ENCODE measurements at places on chromosomes 11 and 22.

DNA sequence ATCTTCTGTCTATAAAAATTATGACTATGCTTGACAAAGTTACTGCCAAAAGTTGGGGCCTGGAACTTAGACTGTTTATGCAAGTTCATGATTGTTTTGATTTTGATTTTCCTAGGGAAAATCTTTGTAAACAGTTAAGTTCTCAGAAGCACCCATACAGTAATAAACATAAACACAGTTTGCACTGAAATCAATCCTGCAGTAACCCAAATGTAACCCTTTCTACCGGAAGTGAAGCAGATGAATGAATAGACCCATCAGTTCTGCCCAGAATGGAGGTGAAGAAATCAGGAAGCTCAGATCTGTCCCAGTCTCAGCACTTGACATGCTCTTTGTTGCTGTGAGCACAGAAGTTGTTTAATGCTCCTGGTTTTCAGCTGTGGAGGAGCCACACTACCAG is 24.6 kb upstream of the C11orf96 start:
- no peak for DNase-seq

GRCh38 chr11:35303596-35304385 is 115.6 kb downstream of the SLC1A2 start:
- no peak for DNase-seq

- no peak for DNase-seq
Observed at GRCh38 chr22:31161386-31161785, 1.4 kb downstream of the RNF185 start.

- DNase-seq, result no peak
Observed at GRCh38 chr11:119776031-119776636, 47.1 kb upstream of the NECTIN1 start.

- DNase-seq, result no peak
Observed at GRCh38 chr22:35458547-35459422, 58.8 kb downstream of the MCM5 start.

GRCh38 chr22:32627091-32627490 is 152.5 kb downstream of the FBXO7 start:
- no peak for DNase-seq

DNA sequence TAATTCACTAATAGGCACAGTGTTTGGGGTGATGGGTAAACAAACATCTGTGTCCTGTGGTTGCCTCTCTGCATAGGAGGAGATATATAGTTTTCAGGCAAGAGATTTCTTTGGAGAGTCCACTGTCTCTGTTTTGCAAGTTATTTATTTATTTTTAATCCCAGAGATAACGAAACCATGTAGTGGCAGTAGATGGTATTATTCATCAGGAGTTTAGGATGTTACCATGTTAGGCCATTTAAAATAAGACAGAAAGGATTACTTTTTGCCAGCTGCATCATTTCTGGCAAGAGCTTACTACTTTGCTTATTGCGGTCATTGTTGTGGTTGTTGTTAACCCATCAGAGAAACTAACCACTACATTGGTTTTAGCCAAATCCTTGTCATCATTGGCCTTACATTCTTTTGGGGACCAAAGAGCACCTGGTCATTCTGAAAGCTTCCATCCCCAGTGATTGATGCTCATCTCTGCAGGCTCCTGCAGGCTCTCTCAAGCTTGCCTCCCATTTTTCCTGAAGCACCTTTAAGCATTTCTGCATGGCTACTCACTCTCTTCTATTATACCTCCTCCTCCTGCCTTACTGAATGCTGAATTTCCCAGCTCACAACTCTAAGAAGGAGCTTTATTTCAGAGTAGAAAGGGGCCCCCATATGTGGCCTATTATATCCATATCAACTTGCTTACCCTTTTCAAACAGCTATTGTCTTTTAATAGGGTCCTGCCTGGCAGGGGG is 84.4 kb downstream of the CSTPP1 start:
- no peak for DNase-seq

GRCh38 chr22:50608996-50609395 is 8.4 kb downstream of the MAPK8IP2 start:
- DNase-seq, result no peak

- DNase-seq, result no peak
Observed at GRCh38 chr11:109870297-109870696, 222.9 kb upstream of the ZC3H12C start.

DNA sequence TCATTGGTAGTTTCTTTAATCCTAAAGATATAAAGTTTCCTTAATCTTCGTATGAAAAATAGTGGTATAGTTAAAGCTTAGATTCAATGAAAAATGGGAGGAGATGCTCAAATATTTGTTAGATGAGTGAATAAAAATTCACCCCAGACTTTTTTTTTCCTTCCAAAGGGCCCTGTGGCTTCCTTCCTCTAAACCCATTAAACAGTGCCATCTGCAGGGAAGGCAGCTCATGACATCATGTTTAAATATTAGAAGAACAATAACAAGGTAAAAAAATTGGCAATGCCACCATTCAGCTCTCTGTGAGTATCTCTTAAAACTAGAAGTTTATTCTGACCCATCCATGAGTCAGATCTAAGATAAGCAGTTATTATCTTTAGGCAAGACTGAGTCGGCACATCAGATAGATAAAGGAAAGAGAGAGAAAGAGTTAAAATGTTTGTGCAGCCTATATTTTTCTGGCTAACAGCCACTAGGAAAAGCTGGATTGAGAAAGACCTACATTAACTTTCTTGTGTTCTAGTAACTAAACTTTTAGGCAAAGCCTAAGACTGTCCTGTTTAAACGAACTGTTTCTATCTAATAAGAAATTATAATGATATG is 19.1 kb upstream of the OOSP1 start:
- DNase-seq, result peak; percentile 52

DNA sequence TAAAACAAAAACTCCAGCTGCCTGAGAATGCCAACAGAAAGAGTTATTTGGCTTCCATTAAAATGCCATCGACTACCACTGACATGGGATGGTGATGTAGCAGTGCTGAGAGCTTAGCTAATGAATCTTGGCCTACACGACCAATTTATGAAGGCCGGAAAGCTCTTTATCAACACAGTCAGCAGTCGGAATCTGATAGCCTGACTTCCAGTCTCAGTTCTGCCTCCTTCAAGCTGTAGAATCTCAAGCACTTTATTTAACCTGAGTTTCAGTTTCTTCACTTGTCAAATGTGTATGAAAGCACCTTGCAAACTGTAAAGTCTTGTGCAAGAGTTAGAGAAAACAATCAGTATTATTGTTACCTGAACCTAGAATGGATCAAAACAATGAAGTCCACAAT is 335.7 kb upstream of the NARS2 start:
- DNase-seq, result no peak

GRCh38 chr22:35580351-35581022 is 36.6 kb downstream of the MB start:
- DNase-seq, result no peak

- DNase-seq, result peak; percentile 91
Observed at GRCh38 chr22:32079130-32080089, 36.3 kb downstream of the SLC5A1 start.

- DNase-seq, result peak; percentile 42
Observed at GRCh38 chr11:55714982-55715888, 53.2 kb downstream of the OR4C6 start.

GRCh38 chr11:61342207-61342803 is 9.3 kb downstream of the TKFC start:
- no peak for DNase-seq

- DNase-seq, result no peak
Observed at GRCh38 chr11:34480314-34480713, 33.3 kb downstream of the ELF5 start.

- no peak for DNase-seq
Observed at GRCh38 chr11:78741741-78742140, 167.1 kb upstream of the NARS2 start.

GRCh38 chr11:120581313-120581712 is 69.8 kb downstream of the GRIK4 start:
- no peak for DNase-seq

DNA sequence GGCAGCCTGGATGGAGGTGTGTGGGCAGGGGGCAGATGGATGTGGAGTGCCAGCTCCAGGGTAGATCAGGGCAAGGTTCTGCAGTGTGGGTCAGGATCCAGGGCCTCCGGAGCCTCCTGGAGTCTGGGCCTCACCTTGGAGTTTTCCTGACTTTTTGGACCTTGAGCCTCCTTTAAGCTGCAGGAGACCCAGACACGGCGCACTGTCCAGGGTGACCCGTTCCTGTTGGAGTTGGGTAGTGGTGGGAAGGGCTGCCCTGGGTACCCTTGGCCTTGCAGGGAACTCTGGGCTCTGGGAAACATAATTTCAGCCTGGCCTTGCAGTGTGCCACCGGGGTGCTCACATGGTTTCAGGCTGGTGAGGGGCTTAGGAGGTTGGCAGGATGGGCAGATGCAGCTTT is 17.0 kb downstream of the MGAT3 start:
- no peak for DNase-seq

- no peak for DNase-seq
Observed at GRCh38 chr11:129315781-129316579, 59.7 kb upstream of the BARX2 start.

GRCh38 chr11:60570970-60571369 is 55.8 kb downstream of the MS4A13 start:
- DNase-seq, result no peak

DNA sequence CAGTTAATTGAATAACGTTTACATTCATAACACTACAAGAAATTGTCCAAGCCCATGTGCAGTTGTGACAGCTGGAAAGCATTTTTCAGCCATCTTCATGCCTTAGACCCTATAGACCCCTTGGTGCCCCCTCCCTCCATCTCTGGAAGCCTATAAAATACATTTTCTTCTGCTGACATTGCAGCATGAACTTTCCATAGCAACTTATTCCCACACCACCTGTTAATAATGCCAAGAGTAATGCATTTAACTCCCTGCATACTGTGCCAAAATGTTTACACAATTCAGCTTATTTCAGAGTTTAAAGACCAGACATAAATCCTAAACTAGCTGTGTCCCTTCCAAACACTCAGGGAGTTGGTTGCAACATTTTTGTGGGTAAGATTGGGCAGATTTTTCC is 143.0 kb upstream of the ARHGAP20 start:
- no peak for DNase-seq

DNA sequence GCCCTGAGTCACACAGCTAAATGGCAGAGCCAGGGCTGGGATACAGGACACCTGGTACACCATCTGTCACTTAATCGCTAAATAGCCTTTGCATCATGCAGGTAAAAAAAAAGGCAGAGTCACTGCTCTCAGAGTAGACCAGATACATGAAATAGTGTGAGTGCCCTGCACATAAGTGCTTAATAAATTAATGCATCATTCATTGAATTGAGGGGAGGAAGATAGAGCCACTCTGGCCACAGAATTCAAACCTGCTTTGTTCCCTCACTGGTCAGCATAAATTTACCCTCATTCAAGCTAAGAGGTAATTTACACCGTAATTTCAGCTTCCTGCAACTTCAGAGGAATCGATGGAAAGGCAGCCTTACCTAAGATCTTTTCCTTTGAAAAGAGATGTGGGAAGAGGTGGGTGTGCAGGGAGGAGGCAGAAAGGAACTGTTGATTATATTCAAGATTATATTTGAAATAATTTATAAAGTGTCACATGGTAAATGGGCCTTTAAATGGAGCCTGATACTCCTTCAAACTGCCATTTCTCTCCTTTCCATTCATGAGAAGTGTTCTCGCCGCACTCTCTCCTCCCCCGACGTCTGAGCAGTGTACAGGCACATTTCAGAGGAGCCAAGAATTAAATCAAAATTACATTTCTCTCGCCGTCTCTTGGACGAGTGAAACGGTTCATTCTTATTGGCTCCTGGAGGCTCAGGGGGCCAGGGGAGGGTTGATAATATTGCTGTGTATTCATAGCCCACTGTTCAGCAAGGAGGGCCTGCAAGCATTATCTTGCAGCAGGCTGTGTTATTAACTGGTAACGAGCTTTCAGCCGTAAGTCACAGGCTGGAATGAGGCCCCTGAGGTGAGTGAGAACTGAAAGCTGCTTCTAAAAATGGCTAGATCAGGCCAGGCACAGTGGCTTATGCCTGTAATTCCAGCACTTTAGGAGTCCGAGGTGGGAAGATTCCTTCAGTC is 52.2 kb upstream of the HMGXB4 start:
- DNase-seq, result no peak

- no peak for DNase-seq
Observed at GRCh38 chr11:94196363-94196762, 67.7 kb downstream of the PANX1 start.

- no peak for DNase-seq
Observed at GRCh38 chr22:48819232-48819631, 1008.4 kb downstream of the BRD1 start.

DNA sequence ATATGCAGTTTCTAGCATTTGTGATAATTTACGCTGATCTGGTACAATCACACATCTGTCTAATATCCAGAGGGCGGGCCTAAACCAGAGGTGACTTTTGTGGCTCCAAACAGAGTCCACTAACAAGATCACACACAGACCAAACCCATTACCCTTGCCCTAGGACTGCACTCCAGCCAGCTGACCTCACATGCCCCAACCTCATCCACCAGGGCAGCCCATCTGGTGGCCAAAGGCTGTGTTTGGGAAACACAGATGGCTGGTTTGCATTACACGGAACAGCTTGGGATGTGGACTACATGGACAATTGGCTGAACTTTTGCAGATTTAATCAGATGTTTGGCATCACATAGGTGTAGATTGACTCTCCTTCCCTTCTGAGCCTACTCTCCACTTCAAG is 228.2 kb downstream of the GRIK4 start:
- DNase-seq, result no peak

DNA sequence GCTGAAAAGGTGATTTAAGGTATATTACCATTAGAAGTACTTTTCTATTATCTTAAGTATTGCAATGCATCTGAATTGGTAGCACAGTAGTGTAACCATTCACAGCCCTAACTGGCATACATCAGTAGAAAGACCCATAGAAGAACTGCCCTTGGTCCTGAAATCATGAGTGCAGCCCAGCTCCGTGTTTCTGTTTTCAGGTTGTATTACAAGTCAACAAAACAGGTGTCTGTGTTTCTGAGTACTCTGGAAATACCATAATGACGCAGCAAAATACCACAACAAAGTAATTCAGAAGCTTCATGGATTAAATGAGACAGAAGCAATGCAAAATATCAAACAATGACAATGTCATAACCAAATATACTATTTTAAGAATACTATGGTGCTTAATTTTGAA is 226.3 kb downstream of the OPCML start:
- no peak for DNase-seq

DNA sequence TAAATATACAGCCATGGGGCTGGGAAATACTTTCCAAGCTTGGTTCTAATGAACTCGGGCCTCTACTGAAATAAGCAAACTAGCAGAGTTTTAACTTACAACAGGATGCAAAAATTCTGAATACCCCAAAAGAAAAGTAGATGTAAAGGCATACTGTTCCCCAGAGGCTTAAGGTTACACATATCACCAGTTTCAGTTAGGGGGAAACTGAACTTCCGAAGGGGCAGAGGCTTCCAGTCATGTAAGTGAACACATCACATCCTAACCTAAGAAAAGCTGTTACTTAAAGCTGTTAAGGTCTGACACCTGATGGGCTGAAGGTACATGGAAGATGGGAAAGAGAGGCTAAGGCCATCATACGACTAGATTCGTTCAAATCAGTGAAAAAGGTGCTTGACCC is 2.3 kb downstream of the GAB2 start:
- no peak for DNase-seq

GRCh38 chr22:22818861-22819855 is 68.5 kb upstream of the IGLL5 start:
- DNase-seq, result no peak
